Cortex of kidney (tissue), 1 donor: ENCODE measurements at places on chromosomes 12 and 14.

DNA sequence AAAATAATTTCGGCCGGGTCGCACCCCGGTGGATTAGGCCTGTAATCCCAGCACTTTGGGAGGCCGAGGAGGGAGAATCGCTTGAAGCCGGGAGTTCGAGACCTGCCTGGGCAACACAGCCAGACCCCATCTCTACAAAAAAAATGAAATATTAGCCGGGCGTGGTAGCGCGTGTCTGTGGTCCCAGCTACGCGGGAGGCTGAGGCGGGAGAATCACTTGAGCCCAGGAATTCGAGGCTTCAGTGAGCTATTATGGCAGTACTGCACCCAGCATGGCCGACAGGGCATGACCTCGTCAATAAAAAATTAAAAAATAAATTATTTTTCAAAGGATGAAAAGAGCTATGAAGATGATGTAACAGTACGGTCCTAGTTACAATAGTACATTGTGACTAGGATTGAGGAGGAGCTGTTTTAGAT is 523 bp downstream of the GTF2H3 start:
- no peak for DNase-seq

- no peak for DNase-seq
Measured at GRCh38 chr12:108966378-108967151, 54.3 kb downstream of the SVOP start.

- no peak for DNase-seq
Measured at GRCh38 chr14:95998656-95999055, 40.5 kb upstream of the C14orf132 start.

- DNase-seq = no peak
Measured at GRCh38 chr12:119666226-119666795, 1.6 kb upstream of the PRKAB1 start.
